Activated T-cell treated with anti-CD3 and anti-CD28 coated beads, Interleukin-2, amount 50 U/mL, for 1 hour (primary cell): ENCODE measurements at places on chromosomes 5 and 9.

- DNase-seq, result no peak
Measured at GRCh38 chr9:91844190-91844589, 105.8 kb downstream of the ROR2 start.

- no peak for DNase-seq
Measured at GRCh38 chr5:73213566-73213998, 40.6 kb downstream of the TMEM174 start.

DNA sequence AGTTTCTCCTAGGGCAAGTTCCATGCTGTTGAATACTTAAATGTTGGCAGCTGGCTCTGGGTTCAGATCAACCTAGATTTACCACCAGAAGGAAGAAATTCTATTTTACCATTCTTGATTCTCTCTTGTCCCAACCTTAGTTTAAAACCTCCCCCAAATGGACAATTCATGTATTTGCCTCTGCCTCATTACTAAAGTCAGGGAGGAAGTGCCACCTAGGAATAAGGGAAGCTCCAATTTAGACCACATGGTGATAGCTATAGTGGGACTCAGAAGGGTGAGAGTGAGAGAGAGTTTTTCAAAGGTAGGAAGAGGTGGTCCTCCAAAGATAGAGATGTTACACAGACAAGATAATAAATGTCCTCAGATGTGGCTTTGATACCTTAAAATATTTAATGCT, 53.4 kb upstream of the PAM start:
- DNase-seq, result no peak

GRCh38 chr9:71764891-71765290, 3.4 kb downstream of the CEMIP2 start:
- no peak for DNase-seq

DNA sequence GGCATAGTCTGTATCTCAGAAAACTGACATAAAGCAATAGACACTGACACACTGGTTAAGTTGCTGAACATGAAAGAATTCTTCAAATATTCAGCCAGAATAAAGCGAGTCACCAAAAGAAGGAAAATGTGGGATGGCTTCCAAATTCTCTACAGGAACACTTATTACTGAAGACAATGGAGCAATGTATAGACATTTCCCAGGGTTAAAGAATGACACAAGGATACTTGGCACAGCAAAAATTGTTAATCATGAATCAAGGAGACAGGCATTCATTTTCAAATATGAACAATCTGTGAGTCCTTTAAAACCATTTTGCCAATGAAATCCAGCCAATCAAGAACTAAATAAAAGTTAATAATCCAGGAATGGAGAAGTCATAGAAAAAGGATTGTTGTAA, 92.5 kb downstream of the MTX3 start:
- DNase-seq, result no peak

GRCh38 chr9:5191985-5192384, 6.5 kb upstream of the INSL6 start:
- DNase-seq, result no peak

GRCh38 chr5:62692946-62693713, 114.5 kb downstream of the LRRC70 start:
- DNase-seq, result no peak

GRCh38 chr9:72305102-72305546, 59.9 kb downstream of the ZFAND5 start:
- no peak for DNase-seq

- DNase-seq, result no peak
Measured at GRCh38 chr5:94467346-94467953, 151.0 kb downstream of the KIAA0825 start.

GRCh38 chr5:140611020-140611521, 21.9 kb downstream of the CD14 start:
- DNase-seq, result no peak

DNA sequence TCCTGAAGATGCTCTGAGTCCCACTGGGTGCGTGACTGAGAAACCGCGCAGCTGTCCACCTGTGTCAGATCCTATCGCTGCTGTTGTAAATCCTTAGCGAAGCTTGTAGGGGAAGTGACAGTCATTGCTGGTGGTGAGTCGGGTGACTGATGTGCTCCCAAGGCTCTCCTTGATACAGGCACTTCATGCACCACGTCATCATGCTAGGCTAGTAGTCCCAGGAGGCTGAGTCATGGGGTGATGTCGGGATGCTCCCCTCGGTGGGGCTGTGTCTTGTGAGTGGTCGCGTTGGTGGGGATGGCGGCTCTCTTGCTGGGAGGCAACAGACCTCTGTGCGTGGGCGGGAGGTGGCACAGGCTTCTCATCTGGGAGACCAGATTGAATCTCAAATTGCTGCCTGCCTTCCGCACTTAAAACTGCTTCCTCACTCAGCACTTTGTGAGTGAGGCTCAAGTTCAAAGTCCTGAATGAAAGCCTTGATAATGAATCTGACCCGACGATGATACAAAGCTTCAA, 84.7 kb downstream of the CSNK1A1 start:
- DNase-seq, result no peak

GRCh38 chr9:89536600-89536999, 38.7 kb upstream of the SEMA4D start:
- DNase-seq, result no peak

- DNase-seq, result no peak
Measured at GRCh38 chr5:147403651-147404640, 105.9 kb downstream of the DPYSL3 start.

DNA sequence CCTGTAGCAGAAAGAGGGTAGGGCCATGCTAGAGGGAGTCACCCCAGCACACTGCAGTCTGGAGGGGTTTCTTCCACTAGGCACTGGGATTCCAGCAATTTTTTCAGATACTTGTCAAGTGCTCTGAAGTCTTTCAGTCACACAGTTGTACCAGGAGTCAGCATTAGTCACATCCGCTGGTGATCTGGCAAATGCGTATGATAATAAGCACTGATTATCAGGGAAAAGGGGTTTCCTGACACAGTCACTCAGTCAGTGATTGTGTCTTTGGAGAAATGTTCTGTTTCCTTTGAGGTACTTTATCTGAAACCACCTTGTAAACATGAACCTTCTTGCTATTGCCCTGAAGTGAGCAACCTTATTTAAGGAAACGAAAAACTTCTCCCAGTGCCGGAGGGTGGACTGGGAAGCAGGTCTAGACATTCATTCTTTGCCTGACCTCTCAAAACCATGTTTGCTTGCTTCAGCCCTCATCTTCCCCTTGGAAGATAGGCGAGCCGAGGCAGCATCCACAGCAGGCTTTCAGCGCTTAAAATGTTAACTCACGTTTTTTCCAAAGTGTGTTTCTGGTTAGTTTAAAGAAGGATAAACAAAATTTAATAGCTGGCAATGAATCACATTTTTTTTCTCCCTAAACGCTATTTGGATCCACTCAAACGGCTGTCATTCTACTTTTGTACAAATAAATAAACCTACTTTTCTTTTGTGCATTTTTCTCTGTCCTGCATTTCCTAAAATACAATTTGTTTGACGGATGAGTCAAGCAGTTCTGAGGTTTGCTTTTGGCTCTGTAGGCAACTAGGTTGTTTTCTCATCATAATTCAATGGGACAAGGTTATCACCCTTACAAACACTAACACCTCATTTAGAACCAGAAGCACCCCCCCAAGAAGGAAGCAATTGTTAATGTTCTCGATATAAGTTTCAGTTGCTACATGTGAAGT, 77.7 kb downstream of the FOXD1 start:
- no peak for DNase-seq

DNA sequence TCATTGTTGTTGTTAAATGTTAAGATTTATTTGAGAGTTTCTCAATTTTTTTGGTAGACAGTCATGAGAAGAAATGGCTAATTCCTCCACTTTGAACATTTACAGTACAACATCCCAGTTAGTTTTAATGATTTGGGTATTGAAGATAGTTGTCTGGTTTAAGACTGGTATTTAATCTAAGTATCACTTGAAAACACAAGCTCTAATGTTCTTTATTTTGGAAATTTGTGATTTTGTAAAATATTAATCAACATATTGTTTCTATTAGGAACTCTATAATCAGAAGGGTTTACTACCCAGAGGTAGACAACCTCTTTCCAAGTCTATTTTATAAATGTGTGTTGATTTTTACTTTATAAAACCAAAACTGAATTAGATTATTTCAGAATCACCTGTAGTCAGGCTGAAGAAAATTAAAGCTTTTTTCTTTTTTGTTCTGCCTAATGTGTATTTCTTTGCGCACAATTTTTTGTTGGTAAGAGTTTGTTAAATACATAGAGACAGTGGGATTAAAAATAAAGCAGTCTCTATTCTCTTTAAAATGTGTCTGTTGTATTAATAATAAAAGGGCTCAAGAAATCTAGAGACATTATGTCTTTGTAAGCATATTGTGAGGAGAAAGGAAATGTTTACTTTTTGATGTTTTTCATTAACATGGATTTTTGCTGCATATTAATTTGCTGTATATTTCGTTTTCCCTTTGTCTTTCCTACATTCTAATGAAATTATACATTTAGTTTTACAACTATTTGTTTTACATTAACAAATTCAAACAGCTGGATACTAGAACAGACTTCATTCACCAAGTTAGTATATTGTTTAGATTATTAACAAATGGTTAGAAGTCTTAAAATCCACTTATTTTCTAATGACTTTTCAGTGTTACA, 3.9 kb upstream of the PURA start:
- DNase-seq, result no peak

- DNase-seq, result no peak
Measured at GRCh38 chr5:93252165-93252564, 328.9 kb downstream of the NR2F1-AS1 start.

DNA sequence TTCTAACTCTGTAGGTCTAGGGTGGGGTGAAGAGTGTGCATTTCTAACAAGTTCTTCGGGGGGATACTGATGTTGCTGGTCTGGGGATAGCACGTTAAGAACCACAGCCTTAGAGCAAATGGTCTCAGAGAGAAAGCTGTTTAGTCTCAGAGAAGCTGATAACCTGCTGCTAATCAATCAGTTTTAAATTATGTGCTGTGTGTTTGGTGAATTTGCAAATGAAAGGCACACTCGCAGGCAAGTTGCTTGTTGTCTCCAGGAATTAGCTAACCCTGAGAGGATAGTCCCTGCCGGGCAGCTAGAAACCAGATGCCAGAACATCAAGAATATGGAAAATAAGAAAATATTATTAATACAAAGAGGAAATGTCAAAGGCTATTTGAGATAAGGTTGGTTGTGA, 79.2 kb downstream of the DMRT2 start:
- no peak for DNase-seq

DNA sequence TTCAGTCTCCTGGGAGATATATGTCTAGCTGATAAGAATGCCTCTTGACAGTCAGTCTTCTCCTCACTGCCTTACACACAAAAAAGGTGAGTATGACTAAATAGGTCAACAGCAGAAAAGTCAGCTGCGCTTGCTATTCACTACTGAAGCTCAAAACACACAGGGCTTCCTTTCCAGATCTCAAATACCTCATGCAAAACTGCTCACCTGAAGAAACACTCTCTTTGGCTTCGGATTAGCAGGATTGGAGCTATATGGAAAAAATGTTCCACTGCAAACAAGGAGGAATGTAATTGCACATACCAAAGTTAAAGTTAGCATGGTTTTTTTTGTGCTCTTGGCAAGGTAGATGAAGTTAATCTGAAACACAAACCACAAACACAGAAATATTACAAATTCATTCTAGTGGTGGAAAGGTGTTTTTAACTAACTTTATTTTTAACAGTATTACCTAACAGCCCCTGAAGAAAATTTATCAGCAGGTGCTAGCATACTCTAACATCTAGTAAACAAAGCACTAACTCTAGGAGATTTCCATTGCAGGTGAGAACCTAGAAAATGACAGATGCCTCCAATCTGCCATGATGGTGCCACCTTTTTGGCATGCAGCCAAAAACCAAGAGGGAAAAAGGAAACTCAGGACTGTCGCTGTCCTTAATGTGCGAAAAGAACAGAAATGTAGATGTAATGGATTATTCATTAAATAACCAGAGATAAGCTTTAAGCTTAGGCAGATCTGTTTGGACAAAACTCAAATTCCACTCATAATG, 31.8 kb downstream of the ERMP1 start:
- no peak for DNase-seq

DNA sequence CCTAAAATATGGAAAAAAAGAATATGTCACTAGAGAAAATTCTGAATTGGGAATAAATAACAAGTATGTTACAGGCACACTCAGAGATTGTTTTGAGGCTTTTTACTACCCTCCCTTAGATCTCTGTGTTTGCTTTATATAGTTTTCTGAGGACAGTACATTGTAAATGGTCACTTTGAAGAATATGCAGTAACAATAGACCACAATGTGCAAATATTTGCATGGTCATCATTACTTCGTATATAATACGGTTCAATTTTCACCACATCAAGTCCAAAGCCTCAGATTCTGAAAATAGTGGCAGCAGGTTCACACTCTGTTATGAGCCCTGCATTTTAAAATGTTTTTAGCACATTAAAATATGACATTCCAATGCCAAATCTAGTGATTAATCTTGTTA, 238.6 kb downstream of the ADAMTS6 start:
- DNase-seq, result no peak

- no peak for DNase-seq
Measured at GRCh38 chr9:134559013-134559412, 82.6 kb upstream of the COL5A1 start.

DNA sequence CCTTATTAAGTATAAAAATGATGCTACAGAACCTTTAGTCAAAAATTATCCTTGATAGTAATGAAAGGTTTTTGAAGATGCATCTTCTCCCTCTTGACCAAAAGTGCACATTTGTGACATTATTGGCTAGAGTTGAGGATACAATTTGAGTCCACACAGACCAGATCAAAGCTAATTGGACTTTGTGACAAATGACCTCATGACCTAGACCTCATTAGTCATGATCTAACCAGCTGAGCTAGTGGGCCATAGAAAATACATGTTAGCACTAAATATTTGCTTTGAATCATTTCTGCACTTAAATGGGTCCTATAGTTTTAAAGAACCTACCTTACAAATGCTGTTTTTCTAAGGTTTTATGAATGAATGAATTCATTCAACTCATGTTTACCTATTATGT, 182.1 kb downstream of the RFX3 start:
- no peak for DNase-seq

- DNase-seq, result no peak
Measured at GRCh38 chr9:95363051-95363841, 45.7 kb upstream of the FANCC start.

- no peak for DNase-seq
Measured at GRCh38 chr5:10194083-10194482, 55.6 kb downstream of the ATPSCKMT start.

- no peak for DNase-seq
Measured at GRCh38 chr9:125739436-125739835, 7.7 kb upstream of the PBX3 start.

DNA sequence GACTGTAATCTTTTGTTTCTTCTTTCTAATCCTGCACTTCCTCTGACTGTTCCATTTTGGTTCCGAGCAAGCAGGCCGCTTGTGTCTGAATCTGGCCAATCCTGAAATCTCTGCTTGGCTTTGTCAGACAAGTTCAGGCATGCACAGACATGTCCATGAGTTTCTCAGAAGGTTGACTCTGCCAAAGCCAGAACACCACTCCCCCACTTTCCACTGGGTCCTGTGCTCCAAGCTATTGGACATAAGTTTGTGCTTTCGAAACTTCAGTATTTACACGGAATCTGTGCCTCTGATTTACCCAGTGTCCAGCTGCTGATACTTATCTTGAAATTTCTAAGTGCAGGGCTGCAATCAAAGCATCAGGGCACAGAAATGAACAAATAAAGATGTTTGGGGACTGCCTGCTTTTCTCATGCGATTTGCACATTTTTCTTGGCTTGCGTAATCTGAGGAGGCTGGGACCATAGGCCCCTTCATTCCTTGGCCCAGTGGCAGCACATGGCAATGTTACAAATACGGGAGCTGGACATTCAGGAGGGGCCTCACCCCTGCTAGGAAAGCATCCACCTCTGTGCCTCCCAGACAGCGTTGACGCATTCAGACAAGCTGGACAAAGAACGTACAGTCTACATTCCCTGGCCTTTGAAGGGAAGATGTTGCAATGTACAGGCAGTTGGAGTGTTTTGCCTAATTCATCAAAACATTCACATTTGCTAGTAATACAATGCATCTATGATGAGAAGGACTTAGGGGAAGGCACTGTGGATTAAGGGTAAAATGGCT, 209.2 kb upstream of the PAPPA start:
- no peak for DNase-seq
